ENCODE measurements at places on chromosomes 2 and 18.

GRCh38 chr18:63518178-63519012 is 23.8 kb upstream of the SERPINB12 start:
- DNase-seq = peak; percentile 62

DNA sequence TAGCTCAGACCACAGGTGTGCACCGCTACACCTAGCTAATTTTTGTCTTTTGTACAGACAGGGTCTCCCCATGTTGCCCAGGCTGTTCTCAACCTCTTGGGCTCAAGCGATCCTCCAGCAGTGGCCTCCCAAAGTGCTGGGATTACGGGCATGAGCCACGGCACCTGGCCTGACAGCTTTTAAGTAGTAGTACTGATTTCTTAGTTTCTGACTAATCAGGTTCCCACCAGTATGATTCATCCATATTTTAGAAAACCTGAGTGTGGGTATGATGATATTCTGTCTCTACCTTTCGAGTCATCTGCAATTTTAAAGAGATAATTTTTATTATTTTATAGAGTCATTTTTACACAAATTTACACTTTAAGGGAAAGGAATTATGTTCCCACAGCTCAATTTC is 46.4 kb upstream of the GULP1 start:
- no peak for DNase-seq

GRCh38 chr18:23824240-23824639 is 135.0 kb downstream of the LAMA3 start:
- peak; percentile 23 for DNase-seq

- DNase-seq = no peak
Observed at GRCh38 chr2:18600255-18600613, 10.9 kb upstream of the NT5C1B start.

- no peak for DNase-seq
Observed at GRCh38 chr18:35174745-35175144, 66.1 kb upstream of the ZNF397 start.

DNA sequence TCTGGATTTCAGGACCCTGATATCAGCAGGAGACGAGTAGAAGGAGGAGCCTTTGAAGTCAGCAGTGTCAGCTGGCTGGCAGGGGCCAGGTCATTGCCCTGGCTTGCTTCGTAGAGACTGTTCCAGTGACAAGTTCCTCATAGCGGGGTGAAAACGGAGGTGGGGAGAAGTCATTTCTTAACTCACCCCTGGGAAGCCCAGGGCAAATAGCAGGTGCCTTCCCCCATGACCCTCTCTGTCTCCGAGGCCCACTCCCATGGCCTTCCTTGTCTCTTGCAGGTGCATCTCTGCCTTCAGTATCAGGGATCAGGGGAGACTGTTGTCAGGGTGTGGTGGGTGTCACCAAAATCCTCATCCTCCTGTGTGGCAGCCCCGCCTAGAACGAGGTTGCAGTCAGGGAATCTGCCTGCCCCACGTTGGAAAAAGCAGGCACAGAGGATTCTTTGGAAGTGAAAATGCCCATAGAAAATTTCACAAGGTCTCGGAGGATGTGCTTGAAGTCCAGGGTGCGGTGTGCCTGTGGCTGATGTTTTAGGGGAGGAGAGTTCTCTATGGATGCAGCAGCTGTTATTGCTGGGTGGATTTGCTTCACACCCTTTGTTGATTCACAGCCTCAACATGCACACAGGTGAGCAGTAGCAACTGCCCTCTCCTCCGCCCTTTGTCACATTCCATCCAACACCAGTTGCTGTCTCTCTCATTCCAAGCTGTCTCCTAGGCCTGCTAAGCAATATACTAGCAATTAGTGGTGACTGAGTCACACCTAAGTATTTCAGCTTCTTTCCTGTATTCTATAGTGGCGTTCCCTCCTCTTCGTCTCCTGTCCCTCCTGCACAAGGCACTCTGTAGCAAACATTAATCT is 142.6 kb upstream of the FHL2 start:
- no peak for DNase-seq

Measured in CD4-positive, alpha-beta T cell treated with Interleukin-10 for 1 hour (primary cell).